Chondrocyte (in vitro differentiated cells): ENCODE measurements at places on chromosomes 13 and 19. TPM values are rescaled to one million over a fixed set of nuclear protein-coding genes. Genes with fewer than 3 reads are reported as not detected.

The SHISA7 gene
- total RNA-seq: not detected in 3 replicates

The ILF3 gene
- total RNA-seq: 156 to 234 TPM (median 171 TPM) in 3 replicates

The C13orf42 gene
- not detected in 3 replicates for total RNA-seq

The PGLYRP1 gene
- not detected in 3 replicates for total RNA-seq

The ZNF491 gene
- total RNA-seq: 3.6 to 7.1 TPM (median 4.2 TPM) in 3 replicates

The NLRP4 gene
- total RNA-seq: not detected in 3 replicates

The ZNF383 gene
- 6.0 to 10.6 TPM (median 7.7 TPM) in 3 replicates for total RNA-seq

The POP4 gene
- 49.0 to 71.1 TPM (median 49.4 TPM) in 3 replicates for total RNA-seq
